Fibroblast of skin of left biceps (primary cell): ENCODE measurements at places on chromosomes 12 and 14.

GRCh38 chr14:87698481-87698880 is 294.5 kb downstream of the GALC start:
- no peak for DNase-seq

GRCh38 chr14:103006991-103007520 is 50.3 kb downstream of the CDC42BPB start:
- DNase-seq: no peak

GRCh38 chr12:65004270-65004669 is 116.8 kb downstream of the WIF1 start:
- DNase-seq: peak; percentile 4

DNA sequence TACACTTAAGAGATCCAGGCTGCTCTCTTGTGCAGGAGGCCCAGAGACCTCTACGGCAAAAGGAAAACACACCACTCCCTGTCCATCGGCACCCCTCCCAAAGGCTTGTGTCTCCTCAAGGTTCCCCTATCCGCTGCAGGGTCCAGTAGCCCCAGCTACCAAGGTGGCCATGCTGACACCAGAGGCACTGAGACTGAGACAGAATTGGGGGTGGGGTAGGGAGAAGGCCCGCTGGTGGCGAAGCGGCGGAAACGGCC is 590 bp downstream of the DDIT3 start:
- no peak for DNase-seq

- DNase-seq: no peak
Measured at GRCh38 chr12:1936406-1937320, 18.2 kb upstream of the CACNA2D4 start.

GRCh38 chr12:124749725-124750124 is 113.9 kb downstream of the SCARB1 start:
- DNase-seq: no peak

GRCh38 chr14:86790408-86791364 is 1202.3 kb downstream of the GALC start:
- no peak for DNase-seq

DNA sequence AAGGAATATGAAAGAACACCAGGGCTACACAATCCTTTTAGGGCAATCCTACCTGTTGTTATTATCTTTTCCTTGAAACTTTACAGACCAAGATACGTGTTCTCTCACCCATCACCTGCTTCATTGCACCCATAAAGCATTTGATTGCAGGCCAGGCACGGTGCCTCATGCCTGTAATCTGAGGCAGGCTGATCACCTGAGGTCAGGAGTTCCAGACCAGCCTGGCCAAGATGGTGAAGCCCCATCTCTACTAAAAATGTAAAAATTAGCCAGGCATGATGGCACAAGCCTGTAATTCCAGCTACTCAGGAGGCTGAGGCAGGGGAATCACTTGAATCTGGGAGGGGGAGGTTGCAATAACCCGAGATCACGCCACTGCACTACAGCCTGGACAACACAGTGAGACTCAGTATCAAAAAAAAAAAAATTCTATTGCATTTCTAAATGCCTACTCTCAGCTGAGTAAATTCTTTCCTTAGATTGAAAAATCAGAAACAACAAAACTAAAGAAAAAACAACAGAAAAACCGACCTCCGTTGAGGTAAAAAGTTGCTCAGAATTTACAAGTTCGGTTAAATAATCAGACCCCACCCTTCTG is 183.7 kb upstream of the TMEM132C start:
- no peak for DNase-seq

- no peak for DNase-seq
Measured at GRCh38 chr14:71169861-71170260, 262.6 kb downstream of the PCNX1 start.

DNA sequence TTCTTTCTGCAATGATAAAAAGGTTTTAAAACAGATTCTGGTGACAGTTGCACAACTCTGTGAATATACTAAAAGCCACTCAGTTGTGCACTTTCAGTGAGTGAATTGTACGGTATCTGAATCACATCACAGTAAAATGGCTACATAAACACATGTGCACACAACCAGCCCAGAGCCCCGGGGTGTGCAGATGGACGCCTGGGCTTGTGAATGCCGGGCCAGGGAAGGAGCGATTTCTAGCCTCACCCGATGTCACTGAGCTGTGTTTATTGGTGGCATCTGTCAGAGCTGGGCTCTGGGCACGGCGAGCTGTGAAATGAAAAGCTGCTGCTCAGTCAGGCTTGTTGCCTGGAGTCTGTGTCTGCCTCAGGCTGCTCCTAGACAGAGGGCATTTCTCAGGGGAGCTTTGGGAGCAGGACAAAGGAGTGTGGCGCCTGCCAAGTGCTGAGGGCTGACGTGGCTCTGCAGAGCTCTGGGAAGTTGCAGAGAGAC is 25.9 kb downstream of the RHOF start:
- DNase-seq: no peak

- DNase-seq: no peak
Measured at GRCh38 chr12:70895956-70896355, 24.6 kb downstream of the PTPRR start.
